ENCODE measurements at places on chromosomes 13 and 19. TPM values are rescaled to one million over a fixed set of nuclear protein-coding genes. Genes with fewer than 3 reads are reported as not detected.

The ZNF547 gene
- total RNA-seq = 13.5 TPM

The SLAIN1 gene
- total RNA-seq = 506 TPM

The TMEM255B gene
- total RNA-seq = not detected

The SIGLEC9 gene
- 0.41 TPM for total RNA-seq

The DNAJB1 gene
- total RNA-seq = 32.6 TPM

The FGF9 gene
- total RNA-seq = 12.2 TPM

The DDX49 gene
- 66.9 TPM for total RNA-seq

The IL17D gene
- total RNA-seq = 12.6 TPM

The SKA3 gene
- total RNA-seq = 16.3 TPM

The INTS6 gene
- total RNA-seq = 39.9 TPM

The PSG6 gene
- not detected for total RNA-seq

The NLRP5 gene
- total RNA-seq = not detected

DNA sequence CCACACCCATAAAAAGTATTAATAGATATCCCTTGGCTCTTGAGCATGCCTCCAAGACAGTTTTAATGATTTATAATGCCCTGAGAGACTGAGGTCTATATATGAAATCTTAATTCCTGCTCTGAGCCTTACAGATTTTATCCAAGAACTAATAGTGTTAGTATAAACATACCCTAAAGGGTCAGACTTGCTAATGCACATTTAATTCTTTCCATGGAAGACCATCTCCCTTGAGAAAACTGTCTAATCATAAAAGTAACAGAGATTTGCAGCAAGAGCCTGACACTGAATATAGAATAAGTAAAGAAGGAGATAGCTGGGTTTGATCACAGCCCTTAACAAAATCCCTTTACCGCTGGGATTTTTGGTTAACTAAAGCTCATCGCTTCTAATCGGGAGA lies 650.8 kb upstream of the KLF12 start:
- DNase-seq = no peak

DNA sequence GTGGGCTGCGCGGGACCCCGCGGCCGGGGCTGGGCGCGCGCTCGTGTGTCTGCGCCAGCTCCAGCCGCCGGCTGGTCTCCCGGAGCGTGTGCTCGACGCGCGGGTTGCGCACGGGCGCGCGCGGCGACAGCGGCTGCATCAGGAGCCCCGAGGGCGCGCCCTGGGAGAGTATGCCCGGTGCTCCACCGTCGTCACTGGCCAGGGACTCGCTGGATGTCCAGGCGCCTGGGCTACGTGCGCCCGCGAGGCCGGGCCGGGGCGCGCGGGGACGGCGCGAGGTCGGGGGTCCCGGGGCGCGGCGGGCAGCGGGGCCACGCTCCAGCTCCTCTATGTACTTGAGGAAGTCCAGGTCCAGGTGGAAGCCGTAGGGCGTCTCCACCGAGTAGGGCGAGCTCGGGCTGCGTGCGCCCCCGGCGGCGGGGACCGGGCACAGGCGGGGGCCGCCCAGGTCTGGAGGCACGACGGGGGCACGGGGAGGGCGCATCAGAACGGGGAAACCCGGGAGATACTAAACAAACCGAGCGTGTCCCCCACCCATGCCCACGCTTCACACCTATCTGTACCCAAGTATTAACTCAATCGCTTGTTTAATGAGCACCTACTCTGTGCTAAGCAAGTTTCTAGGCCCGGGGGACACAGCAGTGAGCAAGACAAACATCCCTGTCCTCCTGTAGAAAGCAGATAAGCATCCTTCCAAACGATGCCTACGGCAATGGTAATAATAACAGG lies 7.6 kb downstream of the KANK3 start:
- no peak for DNase-seq

GRCh38 chr19:13153569-13154240 lies 3.5 kb downstream of the IER2 start:
- DNase-seq = no peak

GRCh38 chr19:13669780-13670355 lies 94.5 kb upstream of the MRI1 start:
- no peak for DNase-seq

- no peak for DNase-seq
Observed at GRCh38 chr19:8174706-8175105, 25.3 kb upstream of the FBN3 start.

- DNase-seq = no peak
Observed at GRCh38 chr13:110471833-110472162, 89.7 kb downstream of the RAB20 start.

- no peak for DNase-seq
Observed at GRCh38 chr13:30718661-30719524, 16.4 kb upstream of the ALOX5AP start.

DNA sequence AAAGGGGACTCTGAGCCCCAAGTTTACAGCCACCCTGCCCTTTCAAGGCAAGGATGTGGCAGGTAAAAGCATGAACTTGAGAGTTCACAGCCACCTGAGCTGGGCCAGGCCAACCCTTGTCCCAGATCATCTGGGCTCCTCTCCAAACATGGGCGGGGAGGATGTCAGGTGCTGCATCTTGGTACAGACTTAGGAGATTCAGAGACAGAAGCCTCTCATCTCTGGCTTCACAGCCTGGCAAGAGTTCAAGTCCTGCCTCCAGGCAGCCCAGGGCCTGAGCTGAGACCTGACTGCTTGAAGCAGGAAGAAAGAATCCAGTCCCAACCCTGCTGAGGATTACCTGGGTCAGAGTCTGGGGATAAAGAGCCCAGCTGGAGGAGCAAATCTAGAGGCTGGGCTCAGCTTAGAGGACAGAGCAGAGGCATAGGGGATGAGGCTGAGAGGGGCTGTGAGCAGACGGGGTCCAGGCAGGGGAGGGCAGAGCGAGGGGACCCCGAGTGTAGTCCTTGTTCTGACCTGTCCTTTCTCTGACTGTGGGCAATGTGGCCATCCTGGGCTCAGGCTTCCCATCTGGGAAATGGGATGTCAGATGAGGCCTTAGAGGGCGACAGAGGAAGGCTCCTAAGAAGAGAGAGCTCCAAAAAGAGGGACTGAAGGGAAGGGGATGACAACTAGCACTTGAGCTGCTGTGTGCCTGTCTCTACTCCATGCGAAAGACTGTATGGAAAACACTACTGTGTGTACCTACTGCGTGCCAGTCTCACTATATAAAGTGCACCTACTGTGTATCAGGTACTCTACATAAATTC lies 6.6 kb upstream of the OR10H5 start:
- DNase-seq = no peak

GRCh38 chr13:66378894-66379293 lies 851.2 kb downstream of the PCDH9 start:
- no peak for DNase-seq

DNA sequence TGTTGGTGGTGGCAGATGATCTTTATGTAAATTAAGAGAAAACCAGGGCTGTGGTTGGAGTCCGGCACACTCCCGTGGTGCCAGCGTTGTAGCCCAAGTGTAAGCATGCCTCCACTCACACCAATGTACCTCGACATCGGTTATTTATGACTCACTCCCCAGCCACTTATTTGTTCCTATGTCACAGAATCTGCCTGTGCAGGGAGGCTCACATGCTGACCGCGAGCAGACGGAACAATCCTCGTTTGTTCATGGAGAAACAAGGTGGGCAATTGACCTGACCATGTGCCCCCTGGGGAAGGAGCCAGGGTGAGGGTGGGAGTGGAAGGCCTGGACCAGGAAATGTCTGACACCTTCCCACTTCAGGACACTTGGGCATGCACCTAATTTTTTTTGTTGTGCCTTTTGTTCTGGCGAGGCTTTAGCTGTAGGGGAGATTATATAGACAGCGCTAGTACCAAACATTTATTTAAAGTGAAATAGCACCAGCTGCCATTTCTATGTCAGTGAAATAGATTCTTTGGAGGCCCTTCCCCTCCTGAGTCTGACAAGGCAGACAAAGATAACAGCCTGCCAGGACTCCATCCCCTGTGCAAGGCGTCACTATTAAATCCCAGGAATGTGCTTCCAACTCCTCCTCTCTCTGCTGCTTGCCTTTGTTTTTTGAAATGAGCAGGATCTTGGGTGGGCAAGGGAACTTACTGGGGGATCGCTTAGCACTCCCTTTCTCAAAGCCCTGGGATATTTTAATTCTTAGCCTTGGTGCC lies 394.2 kb downstream of the FGF9 start:
- DNase-seq = no peak

GRCh38 chr19:867301-867793 lies 7.9 kb downstream of the CFD start:
- no peak for DNase-seq

- DNase-seq = no peak
Observed at GRCh38 chr13:77860507-77860981, 58.1 kb downstream of the EDNRB start.

- no peak for DNase-seq
Observed at GRCh38 chr19:32863841-32864240, 5.7 kb downstream of the SLC7A9 start.

DNA sequence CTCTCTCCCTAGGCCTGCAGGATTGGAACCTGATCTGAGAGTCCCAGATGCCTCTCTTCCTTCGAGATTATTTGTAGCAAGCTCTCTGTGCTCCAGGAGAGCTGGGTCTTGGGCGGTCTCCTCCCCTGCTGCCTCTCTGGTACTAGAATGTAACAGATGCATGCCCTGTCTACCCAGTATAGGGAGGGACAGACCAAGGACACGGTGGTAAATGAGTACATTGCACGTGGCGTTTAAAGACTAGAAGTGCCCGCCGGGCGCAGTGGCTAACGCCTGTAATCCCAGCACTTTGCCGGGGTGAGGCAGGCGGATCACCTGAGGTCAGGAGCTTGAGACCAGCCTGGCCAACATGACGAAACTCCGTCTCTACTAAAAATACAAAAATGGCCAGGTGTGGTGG lies 11.7 kb downstream of the SLC27A1 start:
- no peak for DNase-seq

DNA sequence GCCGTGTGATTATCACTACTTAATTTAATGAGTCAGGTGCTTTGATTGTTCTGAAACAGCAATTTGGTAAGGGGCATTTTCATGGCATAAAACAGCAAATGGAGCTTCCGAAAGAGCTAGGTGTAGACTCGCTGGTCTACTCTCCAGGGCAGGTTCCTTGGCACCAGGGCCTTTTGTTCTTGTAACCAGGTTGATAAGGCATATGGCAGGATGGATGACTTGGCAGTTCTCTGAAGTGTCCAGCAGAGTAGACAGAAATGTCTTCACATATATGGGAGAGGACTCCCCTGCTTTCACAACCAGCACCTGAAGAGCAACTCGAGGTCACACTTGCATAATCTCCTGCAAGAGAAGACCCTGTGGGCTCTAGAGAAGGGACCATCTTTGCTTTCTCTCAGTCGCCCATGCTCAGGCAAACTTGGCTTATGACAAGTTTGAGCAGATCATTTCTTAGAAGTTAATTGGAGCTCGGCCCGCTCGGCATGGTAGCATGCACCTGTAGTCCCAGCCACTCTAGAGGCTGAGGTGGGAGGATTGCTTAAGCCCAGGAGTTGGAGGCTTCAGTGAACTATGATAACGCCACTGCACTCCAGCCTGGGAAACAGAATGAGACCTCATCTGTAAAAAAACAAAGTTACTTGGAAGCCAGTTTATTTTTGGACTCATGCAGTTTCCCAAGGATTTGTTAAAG lies 23.3 kb upstream of the WASF3 start:
- DNase-seq = no peak

GRCh38 chr19:58033741-58034476 lies at the start of gene ZSCAN1:
TSS of gene ZSCAN1 (plus strand) at chr19:58034025. CDS start at chr19:58037837, 3,812 bp downstream.
- DNase-seq = peak; percentile 99

GRCh38 chr13:41842036-41842620 lies 118.8 kb downstream of the VWA8 start:
- no peak for DNase-seq

DNA sequence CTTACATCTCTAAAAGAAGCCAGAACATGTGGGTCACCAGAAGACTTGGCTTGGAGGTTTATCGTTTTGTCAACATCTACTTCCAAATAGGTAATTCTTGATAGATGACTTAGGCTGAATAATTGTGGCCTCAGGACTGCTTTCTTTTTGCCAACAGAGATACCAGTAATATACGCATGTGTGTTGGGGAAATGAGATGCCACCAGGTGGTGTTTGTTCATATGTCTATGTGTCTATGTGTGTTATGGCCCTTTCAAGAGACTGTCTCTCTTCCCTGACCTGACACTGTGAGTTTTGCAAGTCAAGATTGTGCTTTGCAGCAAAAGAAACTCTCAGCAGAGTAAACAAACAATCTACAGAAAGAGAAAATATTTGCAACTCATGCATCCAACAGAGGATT lies 31.6 kb upstream of the METTL21C start:
- DNase-seq = no peak

DNA sequence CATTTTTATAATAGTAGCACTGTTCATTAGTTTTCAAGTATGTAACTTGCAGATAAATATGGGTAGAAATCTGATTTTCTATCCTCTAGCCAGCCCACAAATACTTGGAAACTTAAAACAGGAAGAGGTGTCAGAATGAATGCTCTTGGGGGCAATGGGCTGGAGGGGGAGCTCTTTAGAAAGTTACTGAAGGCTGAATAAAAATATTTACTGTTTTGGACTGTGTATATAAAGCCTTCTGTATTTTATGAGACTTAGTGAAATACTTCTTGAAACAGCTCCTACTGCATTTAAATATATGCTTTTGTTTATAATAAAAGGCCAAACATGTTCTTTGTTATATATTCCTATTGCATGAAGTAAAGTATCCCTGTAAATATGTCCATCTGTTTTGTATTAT lies 138.8 kb downstream of the RGCC start:
- DNase-seq = no peak

- no peak for DNase-seq
Observed at GRCh38 chr13:26784704-26785639, 24.4 kb upstream of the GPR12 start.

DNA sequence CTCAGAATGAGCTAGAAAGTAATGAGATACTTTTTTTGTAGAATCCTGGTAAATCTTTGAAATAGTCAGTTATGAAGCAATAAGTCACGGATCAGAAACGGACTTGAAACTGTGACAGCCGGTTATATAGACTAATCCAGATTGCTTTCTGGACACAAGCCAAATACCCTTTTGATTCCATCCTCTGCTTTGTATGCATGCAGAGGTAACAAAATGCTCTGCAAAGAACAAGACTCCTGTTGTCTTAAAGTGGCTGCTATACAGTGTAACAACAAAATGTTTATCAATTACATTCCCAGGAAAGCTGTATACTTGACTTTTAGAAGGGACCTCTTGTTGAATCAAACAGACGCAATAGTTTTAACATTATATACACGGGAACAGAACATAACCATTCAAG lies 66.5 kb upstream of the STARD13 start:
- DNase-seq = no peak

DNA sequence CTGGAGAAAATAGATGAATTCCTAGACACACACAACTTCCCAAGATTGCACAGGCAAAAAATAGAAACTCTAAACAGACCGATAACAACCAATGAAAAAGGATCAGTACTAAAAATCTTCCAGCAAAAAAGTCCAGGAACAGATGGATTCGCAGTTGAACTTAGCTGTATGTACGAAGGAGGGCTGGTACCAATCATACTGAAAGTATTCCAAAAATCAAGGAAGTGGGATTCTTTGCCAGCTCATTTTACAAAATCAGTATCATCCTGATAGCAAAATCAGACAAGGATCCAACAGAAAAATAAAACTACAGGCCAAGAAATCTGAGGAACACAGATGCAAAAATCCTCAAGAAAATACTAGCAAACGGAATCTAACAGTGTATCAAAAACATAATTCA lies 6.5 kb upstream of the LILRB2 start:
- DNase-seq = no peak

GRCh38 chr13:28452755-28453154 lies 42.2 kb downstream of the FLT1 start:
- no peak for DNase-seq

Measured in frontal cortex (tissue), 4 donors.